ENCODE measurements at places on chromosomes 1 and 21. TPM values are rescaled to one million over a fixed set of nuclear protein-coding genes. Genes with fewer than 3 reads are reported as not detected.

DNA sequence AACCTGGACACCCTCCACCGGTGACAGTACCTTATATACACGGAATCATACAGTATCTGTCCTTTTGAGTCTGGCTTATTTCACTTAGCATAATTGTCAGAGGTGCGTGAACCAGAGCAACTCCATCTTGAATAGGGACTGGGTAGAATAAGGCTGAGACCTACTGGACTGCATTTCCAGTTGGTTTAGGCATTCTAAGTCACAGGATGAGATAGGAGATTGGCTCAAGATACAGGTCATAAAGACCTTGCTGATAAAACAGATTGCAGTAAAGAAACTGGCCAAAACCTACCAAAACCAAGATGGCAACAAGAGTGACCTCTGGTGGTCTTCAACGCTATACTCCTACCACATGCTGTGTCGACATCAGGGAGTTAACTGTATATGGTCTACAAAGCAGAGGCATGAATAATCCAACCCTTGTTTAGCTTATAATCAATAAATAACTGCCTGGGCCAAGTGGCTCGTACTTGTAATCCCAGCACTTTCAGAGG lies 1.4 kb upstream of the FDPS start:
- no peak for ATAC-seq

DNA sequence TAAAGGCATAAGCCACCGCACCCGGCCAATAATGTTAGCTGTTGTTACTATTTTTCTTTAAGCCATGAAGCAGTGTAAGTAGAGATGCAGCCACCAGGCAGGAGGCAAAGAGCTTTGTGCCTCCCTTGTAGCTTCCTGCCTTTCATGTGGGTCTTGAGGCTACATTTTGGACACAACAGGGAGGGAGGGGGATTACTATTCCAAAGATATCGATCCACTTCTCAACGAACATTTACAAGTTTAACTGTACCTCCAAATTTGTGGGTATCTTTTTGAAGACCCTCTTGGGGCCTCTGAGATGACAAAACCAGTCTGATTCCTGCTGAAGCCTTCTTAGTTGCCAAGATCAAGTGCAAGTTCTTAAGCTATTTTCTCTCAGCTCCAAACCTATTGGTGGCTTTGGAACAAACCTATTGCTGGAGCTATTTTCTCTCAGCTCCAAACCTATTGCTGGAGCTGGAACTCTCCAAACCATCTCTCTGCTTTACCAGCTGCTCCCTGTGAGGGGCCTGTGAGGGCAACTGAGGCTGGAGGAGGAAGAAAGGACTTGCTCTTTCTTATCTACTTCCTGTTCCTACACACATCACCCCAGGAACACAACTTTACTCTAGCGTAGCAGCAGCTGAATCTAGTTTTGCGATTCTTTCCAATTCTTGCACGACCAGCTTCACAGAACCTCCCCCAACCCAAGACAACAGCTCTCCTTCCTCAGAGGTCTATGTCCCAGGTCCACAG lies 16.1 kb upstream of the RCAN3 start:
- no peak for ATAC-seq

- no peak for ATAC-seq
These were observed 323.8 kb upstream of the ST6GALNAC5 start for GRCh38 chr1:76543495-76543894.

DNA sequence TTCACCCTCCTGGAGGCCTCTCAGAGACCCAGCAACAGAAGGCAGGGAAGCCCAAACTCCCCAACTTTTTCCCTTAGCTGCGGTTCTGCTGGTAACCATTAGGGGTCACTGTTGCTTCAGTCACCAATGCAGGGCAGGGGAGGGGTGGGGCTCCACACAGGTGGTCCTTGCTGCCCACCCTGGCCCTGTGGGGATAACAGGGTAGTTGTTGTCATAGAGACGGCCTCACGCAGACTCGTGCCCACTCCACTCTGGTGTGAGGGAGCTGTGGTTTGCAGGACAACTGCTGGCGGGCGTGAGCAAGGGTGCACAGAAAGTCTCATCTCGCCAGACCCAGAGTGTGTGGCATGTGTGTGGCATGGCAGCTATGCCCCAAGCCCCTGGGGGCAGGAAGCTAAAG lies 19.9 kb downstream of the INSRR start:
- no peak for ATAC-seq

GRCh38 chr1:8753736-8754135 lies 63.7 kb downstream of the RERE start:
- no peak for ATAC-seq

Gene AMPD1
- total RNA-seq, result not detected

Gene MPZ
- 18.7 TPM for total RNA-seq

Gene SYT6
- not detected for total RNA-seq

Gene C4BPA
- not detected for total RNA-seq

All from gastroesophageal sphincter (tissue), 4 donors.